ENCODE measurements at places on chromosomes 11 and 22.

- no peak for DNase-seq
These were observed 875.6 kb downstream of the METTL15 start for GRCh38 chr11:28983780-28984179.

DNA sequence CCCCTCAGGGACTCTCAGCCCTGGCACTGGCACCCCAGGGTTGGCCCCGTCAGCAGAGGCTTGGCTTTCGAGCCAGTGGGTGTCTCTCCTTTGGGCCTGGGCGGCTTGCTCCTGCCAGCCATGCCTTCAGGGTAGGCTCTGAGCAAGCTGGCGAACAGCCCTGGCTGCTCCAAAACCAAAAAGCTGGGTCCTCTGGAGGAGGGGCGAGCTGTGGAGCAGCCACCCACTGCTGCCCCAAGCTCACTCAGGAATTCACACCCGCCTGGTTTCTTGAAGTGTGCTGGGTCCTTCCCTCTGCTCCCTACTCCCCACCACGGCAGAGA, 6.2 kb downstream of the YDJC start:
- no peak for DNase-seq

GRCh38 chr22:45009606-45010531, at the start of gene PHF21B:
Gene PHF21B (minus strand): TSS chr22:45010005. CDS start chr22:45009549, 456 bp downstream.
- peak; percentile 73 for DNase-seq

DNA sequence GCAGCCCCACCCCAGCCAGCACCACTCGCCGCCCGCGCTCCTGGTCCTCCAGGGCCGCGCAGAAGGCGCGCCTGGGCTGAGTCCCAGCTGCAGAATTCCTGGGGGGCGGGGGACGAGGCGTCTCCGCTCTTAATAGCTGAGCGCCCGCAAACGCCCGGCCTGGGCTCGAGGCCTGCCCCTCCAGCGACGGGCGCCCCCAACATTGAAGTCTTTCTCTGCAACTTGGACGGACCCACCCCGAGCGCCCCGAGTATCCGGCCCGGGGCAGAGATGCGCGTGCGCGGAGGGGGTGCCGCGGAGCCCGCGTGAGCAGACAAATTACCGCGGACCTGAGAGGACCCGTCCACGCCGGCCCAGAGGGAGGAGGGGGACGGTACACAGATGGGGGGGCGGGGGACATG, 6.7 kb upstream of the SYT7 start:
- DNase-seq = no peak

DNA sequence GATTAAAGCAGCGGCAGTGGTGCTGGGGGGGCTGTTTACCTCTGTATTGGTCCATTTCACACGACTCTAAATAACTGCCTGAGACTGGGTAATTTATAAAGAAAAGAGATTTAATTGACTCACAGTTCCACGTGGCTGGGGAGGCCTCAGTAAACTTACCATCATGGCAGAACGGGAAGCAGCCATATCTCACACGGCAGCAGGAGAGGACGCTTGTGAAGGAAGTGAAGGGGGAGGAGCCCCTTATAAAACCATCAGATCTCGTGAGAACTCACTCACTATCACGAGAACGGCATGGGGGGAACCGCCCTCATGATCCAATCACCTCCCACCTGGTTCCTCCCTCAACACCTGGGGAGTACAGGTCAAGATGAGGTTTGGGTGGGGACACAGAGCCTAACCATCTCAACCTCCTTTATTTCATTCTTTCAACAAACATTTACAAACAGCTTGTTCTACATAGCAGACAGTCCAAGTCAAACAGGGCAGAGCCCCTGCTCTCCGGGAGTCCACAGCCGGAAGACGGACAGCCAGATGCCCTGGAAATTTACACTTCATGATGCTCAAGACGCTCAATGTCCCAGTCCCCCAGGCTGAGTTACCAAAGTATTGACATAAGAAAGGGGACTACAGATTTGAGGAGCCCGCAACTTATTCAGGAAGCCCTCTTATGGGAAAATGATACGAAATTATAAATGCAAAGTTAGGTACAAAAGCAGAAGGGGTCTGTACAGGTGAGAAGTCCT, 26.3 kb upstream of the HMGXB4 start:
- peak; percentile 45 for DNase-seq

DNA sequence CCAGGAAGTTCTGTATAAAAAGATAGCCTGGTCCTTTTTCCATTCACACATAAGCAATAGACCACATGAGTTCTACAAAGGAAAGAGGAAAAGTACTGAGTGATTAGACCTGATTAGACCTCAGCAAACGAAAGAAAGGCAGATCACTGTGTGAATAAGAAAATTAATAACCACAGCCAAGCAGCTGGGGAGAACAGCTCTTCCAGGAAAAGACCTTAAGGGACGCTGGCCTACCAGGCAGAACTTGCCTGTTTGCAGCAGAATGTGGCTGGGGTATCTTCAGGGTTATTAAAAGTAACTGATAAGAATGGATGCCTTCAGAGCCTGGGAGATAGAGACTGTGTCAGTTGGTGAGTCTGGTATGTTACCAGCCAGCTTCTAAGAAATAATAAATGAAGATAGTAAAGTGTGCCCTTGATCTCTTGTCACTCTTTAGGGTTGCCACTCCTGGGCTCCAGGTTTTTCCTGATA, 172.9 kb downstream of the DBX1 start:
- DNase-seq = no peak

GRCh38 chr11:29527391-29527936, 489.4 kb downstream of the KCNA4 start:
- no peak for DNase-seq

GRCh38 chr11:39011797-39012196, 2413.8 kb upstream of the RAG2 start:
- DNase-seq = peak; percentile 71

GRCh38 chr22:49015459-49015858, 812.2 kb downstream of the BRD1 start:
- DNase-seq = no peak

DNA sequence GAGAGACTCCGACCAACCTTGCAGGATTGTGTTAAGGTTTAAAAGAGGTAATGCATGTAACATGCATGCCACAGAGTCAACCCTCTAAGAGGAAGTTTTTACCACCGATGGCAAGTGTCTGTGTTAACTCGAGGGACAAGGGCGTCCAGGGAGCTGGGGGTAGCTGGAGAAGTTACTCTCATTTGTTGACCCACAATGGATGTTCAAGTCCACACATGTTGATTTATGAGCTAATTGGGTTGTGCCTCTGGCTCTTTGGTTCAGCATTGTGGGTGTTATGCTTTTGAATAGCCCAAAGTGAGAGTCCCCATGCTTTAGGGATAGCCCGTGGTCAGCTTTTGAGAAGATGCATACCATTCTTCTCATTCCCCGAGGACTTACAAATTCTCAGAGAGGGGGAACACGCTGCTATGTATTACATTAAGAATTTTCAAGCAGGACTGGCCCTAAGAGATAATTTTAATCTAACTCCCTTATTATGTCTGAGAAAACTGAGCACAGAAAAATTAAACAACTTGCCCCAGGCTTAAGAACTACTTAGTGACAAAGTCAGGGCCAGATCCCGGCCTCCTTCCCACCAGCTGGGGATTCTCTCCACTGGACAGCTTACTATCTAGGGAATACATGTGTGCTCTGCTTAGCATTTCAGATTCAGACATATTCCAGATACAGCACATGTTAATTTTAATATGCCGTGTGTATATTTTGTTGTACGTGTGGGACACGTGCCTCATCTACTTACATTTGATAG, 5.2 kb upstream of the PLET1 start:
- DNase-seq = no peak

- DNase-seq = no peak
These were observed 29.8 kb upstream of the ASPHD2 start for GRCh38 chr22:26399289-26399688.

DNA sequence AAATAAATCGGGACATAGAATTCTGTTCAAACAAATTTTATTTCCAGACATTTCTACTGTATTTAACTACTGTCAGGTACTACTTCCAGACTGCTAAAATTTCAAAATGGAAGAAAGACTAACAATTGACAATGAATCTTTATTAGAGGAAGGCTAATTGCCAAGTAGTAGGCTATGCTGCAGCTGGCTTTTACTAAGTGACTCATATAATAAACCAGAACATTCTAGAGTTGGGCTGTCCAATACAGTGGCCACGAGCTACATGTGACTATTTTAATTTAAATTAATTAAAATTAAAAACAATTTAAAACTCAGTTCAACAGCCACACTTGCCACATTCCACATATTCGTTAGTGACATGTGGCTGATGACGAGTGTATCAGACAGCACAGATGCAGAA, 27.6 kb downstream of the CHKA start:
- DNase-seq = no peak

DNA sequence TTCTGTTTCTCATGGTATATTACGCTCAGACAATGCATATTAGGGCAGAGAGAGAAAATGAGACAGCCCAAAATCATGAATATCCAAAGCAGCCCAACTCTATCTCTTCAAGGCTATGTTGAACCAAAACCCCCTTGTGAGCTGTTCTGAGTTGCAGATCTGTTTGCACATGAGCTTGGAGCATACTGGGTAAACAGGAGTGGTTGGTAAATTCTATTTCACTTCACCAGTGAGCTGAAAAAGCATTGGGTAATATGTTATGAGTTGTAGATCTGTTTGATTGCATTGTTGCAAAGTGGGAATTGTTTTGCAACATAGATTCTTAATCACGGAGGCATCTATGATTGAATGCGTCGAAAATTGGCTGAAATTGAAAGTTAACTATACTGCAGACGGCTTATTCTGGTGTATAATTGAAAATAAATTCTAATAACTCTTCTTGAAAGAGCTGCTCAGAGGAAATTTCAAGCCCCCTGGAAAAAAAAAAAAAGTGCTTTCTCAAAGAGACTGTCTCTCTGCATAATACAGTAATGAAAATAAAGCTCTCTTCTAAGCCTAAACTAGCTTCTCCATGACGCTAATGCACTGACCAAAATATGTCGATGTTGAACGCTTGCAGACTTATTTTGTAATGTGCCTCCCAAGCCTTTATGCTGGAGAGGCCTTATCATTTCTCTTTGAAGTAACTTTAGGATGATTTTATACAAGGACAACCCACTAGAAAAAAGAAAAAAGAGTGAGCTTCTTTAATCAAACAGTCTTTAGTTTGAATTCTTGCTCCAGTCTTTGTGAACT, 263.7 kb downstream of the NTM start:
- no peak for DNase-seq

DNA sequence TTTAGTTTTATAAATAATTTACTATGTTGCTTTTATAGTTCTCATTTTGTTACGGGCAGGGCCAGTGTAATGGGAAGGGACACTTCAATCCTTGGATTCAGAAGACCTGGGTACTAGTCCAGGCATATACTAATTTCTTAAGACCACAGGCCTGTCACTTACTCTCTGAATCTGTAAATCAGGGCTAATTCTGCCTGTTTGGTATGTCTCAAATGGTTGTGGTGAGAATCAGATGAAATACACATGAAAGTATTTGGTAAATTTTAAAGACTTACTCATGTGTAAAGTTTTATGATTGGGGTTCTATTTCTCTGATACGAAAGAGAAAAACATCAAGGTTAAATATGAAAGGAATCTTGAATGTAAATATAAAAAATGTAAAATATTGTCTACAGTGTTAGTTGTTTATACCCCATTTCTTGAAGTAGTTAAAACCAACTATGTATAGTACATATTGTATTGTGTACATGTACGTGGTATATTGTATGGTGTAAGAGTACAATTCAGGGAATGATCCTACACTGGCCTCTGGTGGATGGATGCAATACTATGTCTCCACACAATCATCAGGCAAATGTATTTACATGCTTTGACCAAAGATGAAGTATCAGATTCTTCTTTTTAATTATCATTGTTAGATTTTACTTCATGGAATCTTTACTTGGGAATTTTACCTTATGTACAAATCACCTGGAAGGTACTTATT, 24.5 kb upstream of the RAG2 start:
- no peak for DNase-seq

GRCh38 chr11:14262271-14262846, 96.6 kb downstream of the RRAS2 start:
- DNase-seq = no peak

DNA sequence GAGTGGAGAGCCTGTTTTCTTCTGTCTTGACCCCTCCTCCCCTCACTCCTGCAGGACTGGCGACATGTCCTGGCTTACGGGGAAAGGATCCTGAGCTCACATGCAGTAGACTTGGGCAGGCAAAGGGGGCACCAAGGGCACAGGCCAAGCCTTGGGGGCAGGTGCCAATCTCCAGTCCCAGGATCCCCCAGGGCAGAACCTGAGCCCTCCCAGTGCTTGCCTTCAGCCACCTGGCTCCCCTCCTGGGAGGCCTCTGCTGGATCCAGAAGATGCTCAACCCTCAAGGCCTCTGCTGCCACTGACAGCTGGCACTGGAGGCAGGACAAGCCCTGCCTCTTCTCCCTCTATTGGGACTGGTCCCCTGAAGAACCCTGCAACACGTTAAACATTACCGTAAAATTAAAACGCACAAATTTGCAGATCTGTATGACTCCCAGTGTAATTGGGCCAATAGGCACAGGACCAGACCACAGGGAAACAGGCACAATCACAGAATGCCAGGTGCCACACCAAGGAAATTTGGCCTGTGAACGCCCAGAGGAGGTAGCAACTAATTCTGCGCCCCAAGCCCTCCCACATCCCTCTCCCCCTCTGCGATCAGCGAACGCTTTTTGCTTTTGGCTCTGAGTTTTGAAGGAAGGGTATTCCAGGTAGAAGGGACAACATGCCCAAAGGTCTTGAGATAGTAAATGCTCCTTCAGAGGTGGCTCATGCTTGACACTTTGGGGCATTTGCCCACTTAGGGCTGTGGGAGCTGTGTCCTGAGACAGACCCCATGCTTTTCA, 967 bp upstream of the LZTR1 start:
- no peak for DNase-seq

DNA sequence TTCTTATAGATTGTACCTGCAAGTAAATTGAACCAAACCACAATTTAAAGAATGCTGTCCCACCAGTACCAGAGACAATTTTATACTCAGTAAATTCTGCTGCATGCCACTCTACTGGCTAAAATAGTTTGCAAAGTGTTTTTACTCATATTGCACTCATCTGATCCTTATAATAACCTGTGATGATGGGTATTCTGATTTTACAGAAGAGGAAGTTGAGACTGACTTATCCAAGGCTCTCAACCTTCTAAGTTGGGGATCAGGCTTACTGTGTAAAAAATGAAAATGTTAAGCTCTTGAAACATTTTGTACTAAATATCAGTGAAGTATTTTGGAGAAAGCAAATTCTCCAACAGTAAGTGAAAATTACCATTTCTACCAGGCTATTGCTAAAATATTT, 37.9 kb downstream of the RNF169 start:
- DNase-seq = no peak

- DNase-seq = no peak
These were observed 7.1 kb downstream of the RFPL1 start for GRCh38 chr22:29445508-29445907.

Data from NCI-H446 treated with DMSO at 0.1 percent for 48 hours (cell line).